ENCODE measurements at places on chromosomes 2 and 18. TPM values are rescaled to one million over a fixed set of nuclear protein-coding genes. Genes with fewer than 3 reads are reported as not detected.

The NEU4 gene
- polyA plus RNA-seq: 3.3 TPM

The KHK gene
- polyA plus RNA-seq: 266 TPM

The GNAL gene
- polyA plus RNA-seq: 0.81 TPM

The CLEC4F gene
- polyA plus RNA-seq: 0.54 TPM

The RAPGEF4 gene
- polyA plus RNA-seq: 6.3 TPM

The GCC2 gene
- 14.0 TPM for polyA plus RNA-seq

The SLC9A4 gene
- polyA plus RNA-seq: 0.07 TPM

The CD302 gene
- polyA plus RNA-seq: 36.6 TPM

The LBX2 gene
- 5.8 TPM for polyA plus RNA-seq

The KIF3C gene
- polyA plus RNA-seq: 6.3 TPM

The RNF144A gene
- 1.4 TPM for polyA plus RNA-seq

The ACTR2 gene
- polyA plus RNA-seq: 118 TPM

The TMEM150A gene
- polyA plus RNA-seq: 22.4 TPM

The IWS1 gene
- polyA plus RNA-seq: 23.3 TPM

The POTEJ gene
- polyA plus RNA-seq: not detected

The LYPD6B gene
- 4.4 TPM for polyA plus RNA-seq

The OR6B2 gene
- not detected for polyA plus RNA-seq

The TWIST2 gene
- polyA plus RNA-seq: not detected

The INPP1 gene
- 28.9 TPM for polyA plus RNA-seq

The RTP5 gene
- not detected for polyA plus RNA-seq

The BOK gene
- polyA plus RNA-seq: 4.9 TPM

The AGXT gene
- 0.27 TPM for polyA plus RNA-seq

The CCDC141 gene
- polyA plus RNA-seq: not detected

The NDC80 gene
- polyA plus RNA-seq: 0.81 TPM

The CYP27A1 gene
- polyA plus RNA-seq: 46.7 TPM

The RUFY4 gene
- polyA plus RNA-seq: 0.24 TPM

The RND3 gene
- 14.8 TPM for polyA plus RNA-seq

The HOXD13 gene
- polyA plus RNA-seq: not detected

The GPR155 gene
- 0.22 TPM for polyA plus RNA-seq

The ERFE gene
- polyA plus RNA-seq: not detected

The FEV gene
- 5.7 TPM for polyA plus RNA-seq

The CIDEA gene
- polyA plus RNA-seq: 1.6 TPM

The IMPA2 gene
- polyA plus RNA-seq: 58.3 TPM

The LIMS3 gene
- not detected for polyA plus RNA-seq

The NCL gene
- polyA plus RNA-seq: 260 TPM

All from small intestine (tissue), 16 donors.